Foreskin keratinocyte (primary cell): ENCODE measurements at places on chromosomes 7 and 10.

DNA sequence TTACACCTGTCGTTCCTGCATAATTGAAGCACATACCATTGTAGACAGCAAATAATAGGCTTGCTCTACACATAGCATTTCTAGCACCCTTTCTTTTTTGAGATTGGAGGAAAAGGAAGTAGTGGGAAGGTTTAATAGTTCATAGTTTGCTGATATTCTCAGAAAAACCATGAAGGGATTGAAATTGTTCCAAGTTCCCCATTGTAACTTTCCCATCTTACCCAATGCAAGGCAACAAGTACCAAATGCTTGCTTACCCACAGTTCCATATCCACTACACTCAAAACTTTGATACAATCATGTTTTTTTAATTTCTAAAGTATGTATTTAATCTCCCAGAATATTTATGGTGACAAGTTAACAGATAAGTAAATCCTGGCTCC lies 13.8 kb downstream of the CYP3A5 start:
- DNase-seq, result no peak

- no peak for DNase-seq
Observed at GRCh38 chr10:129807211-129807610, 156.9 kb downstream of the EBF3 start.

DNA sequence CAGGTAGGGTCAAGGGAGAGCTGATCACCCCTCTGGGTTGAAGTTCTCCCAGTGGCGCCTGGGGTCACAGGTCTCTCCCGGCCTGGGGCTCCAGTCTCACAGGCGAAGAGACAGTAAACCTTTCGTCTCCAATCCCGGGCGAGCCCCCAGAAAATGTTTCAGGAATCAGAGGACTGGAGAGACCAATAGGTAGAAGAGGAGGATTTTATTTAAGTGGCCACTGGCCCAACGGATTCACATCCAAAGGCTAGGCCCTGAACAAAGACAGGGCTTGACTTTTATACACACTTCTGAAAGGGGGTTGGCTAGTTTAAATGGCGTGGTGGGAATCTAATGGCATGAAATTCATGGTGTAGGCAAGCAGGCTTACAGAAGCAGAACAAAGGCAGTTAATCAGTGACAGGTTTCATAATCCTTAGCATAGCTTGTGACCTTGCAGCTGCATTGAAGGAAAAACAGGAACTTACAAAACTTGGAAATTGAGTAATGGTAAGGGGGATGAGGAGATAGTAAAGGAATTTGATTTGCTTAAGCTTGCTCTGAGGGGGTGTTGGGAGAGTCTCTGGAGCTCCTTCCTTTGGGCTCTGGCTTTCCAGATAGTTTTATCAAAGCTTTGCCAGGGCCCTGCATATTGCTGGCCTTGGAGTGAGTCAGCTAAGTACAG lies 105.5 kb downstream of the TRIM24 start:
- peak; percentile 69 for DNase-seq

- DNase-seq, result peak; percentile 16
Observed at GRCh38 chr10:129756912-129757901, 206.9 kb downstream of the EBF3 start.

DNA sequence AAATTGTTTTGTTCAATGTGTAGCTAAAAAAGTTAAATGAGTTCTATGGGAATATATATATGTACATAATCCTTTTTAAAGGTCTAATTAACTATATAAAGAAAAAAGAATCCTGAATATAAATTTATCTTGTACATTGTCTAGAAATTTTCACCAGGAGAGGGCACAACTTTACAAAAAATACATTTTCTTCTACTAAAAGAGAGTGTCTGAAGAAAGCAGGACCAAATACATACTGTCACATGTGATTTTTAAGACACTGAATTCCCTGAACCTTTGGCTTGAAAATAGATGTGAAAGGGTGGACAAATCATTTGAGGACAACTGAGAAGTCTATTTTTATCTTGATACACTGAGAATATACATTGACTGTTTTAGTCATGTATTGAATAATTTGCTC lies 204.3 kb downstream of the DGKB start:
- no peak for DNase-seq

DNA sequence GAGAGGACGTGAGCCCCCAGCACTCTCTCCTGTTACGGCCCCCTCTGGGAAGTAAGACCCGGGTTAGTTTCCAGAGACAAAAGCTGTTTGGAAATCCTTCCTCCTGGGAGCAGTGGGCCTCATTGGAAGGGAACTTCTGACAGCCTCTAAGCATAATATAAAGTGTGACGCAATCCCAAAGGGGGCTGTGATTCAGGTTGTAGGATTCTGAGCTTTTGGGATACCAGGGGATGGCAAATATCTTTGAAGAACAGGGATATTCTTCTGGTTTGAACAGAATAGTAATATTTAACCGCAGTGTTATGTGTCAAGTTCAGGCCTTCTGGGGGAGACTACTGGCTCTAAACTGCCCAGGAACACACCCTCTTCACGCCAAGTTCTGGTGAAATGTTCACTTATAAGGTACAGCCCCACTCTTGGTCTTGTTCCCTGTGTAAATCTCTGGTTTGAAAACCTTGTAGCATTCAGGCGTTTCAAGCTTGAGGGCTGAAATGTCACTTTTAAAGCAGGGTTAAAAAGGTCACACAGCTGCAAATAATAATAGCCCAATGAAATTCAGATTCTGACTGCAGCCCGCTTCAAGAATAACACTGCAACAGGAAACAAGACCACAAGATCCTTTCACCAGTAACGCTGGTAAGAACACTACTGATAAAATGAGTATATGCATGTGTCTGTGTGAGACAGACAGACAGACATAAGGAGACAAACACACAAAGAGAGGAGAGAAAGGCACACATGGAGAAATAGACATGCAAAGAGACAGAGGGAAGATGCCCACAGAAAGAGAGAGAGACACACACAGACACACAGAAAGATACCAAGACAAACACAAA lies 69.0 kb downstream of the CREB5 start:
- no peak for DNase-seq

- no peak for DNase-seq
Observed at GRCh38 chr10:17431871-17432311, 22.5 kb downstream of the ST8SIA6 start.

GRCh38 chr7:2369139-2369538 lies 14.5 kb downstream of the EIF3B start:
- no peak for DNase-seq

DNA sequence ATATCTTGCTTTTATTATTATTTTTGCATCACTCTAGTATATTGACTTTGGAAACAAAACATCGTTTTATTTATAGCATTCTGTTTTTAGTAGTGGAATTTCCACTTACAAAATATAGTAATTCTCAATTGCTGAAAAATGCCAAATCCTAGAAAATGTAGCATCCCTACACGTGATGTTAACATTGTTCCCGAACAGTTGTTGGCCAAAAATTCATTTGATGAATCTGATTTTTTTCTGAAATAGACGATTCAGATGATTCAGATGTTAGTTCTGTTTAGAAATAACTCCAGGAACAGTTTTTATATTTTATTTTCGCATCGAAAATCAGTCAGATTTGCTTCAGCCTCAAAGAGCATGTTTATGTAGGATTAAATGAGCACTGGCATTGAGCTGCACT lies 122.4 kb downstream of the GFRA1 start:
- DNase-seq, result no peak

DNA sequence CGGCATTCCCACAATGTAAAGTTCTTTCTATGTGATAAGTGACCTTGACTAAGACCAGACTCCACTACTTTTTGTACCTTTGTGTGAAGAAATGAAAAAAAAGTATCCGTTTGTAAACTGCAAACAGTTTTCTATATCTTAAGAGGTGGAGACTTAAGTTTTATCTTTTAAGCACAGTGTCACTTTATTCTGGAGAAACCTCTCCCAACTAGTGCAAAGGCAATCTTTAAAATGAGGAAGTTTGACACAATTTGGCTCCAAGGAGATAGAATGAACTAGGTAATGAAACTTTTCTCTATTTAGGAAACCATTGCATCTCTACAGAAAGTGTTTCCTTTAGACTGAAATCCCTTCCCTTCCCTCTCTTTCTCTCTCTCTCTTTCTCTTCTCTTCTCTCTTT lies 122.9 kb downstream of the SAMD9 start:
- DNase-seq, result no peak

DNA sequence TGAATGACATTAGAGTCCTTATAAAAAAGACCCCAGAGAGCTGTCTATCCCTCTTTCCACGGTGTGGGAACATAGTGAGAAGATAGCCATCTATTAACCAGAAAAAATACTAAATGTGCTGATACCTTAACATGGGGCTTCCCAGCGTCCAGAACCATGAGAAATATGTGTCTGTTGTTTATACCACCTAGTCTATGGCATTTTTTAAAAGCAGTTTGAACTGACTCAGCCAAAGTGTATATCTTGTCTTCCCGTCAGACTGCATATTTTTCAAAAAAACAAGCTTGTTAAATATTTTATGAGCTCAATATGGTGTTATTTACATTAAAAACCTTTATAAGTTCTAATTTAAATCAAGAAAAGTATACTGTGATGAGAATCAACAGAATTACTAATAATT lies 255.3 kb downstream of the HGF start:
- no peak for DNase-seq

- no peak for DNase-seq
Observed at GRCh38 chr7:4022265-4022664, 659.8 kb upstream of the FOXK1 start.

DNA sequence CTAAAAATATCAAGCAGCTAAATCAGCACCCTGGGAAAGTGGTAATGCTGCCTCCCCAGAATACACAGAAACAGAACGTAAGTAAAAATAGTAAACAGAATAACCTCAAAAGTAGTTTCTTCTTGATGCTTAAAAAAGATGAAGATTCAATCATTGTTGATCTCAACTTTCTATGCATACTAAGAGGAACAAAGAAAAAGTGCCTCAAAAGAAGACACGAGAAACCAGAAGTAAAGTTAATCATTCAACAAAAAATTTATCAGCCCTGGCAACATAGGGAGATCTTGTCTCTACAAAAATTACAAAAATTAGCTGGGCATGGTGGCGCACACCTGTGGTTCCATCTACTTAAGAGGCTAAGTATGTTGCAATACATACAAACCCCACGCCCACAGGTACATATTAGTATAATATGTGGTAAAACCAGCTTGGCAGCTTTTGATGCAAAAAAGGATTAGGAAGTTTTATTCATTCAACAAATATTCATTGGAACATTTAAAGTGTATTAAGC lies 153.7 kb downstream of the NRBF2 start:
- DNase-seq, result peak; percentile 82

DNA sequence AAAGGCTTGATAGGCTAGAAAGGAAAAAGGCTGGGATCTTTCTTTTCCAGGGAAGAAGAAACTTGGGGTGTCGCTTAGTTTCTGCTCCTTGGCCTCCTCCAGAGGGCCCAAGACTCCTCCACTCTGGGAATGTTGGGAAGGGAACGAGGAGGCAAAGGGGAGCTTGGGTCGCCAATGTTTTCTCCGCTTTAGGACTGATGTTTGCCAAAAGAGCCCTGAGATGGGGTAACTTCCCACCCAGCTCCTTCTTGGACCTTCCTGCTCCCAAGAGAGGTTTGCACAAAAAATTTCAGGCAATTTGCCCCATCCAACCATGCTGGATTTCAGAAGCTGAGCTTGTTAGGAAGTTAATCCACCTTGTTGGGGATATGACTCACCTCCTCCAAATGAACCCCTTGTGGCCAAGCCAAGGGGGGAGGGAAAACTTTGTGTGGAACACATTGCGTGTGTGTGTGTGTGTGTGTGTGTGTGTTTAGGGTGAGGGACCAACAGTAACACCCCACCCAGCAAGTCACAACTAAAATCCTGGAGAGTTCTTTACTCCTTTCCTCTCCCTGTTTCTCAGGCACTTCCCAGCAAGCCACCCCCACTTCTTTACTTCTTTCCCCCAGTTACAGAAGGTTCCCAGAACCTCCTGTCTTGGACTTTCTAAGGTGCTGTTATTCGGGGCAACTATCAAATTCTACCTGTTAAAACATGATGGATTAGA lies 8.7 kb upstream of the HOXA2 start:
- DNase-seq, result peak; percentile 68

DNA sequence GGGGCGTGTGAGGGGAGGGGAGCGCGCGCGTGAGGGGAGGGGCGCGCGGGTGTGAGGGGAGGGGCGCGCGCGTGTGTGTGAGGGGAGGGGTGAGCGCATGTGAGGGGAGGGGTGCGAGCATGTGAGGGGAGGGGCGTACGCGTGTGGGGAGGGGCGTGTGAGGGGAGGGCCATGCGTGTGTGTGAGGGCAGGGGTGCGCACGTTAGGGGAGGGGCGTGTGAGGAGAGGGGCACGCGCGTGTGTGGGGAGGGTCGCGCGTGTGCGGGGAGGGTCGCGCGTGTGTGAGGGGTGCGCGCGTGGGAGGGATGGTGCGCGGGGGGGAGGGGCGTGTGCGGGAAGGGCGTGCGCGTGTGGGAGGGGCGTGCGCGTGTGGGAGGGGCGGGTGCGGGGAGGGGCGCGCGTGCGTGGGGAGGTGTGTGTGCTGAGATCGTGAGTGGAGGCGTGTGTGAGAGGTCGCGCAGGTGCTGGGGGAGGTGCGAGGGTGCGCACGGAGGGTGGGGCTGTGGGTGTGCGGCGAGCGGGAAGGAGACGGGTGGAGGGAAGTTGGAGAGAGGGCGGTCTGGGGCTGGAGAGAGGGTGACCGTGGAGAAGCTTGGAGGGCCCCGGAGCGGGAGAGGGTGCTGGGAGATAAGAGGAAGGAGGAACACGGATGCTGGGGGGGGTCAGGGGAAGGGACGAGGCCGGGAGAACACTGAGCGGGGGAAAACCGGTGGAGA lies 19.7 kb downstream of the MXI1 start:
- no peak for DNase-seq

DNA sequence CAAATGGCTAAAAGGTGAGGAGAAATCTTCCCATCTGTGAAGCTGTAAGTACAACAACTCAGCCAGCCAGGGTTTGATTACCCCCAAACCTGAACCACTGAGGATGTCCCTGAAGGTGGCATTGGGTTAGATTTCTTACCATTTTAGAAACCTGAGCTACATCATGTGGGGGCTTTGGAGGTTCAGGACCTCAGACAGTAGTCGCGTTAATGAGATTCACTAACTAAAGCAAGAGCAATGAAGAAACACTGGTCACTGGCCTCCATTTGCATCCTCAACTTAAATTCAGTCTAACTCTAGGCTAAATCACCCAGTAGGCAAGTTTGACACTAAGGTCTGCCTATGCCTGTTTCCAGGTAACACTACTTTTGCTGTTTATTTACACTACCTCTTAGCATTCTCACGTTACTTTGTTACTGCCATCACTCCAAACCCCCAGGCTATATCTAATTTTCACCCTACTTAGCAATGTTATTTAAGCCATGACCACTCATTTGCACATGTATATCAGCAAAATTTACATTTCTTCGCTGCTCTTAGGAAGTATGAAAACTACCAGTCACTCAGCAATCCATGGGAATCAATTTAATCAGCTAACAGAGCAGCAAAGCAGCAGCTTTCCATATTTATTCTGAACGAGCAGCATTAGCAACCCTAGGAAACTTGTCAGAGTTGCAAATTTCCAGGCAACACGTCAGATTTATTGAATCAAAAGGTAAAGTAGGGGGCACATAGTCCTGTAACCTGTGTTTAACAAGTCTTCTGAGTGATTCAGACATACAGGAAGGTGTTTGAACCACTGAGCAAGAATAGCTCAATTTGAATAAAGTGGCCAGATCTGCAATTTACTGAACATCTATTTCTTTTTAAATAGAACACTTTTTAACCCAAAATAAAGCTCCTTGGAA lies 788.4 kb upstream of the SORCS1 start:
- DNase-seq, result no peak

- DNase-seq, result no peak
Observed at GRCh38 chr10:16991011-16991410, 138.6 kb downstream of the CUBN start.
